ENCODE measurements at places on chromosomes 3 and 15. TPM values are rescaled to one million over a fixed set of nuclear protein-coding genes. Genes with fewer than 3 reads are reported as not detected.

The TATDN2 gene
- 15.1 TPM for total RNA-seq

DNA sequence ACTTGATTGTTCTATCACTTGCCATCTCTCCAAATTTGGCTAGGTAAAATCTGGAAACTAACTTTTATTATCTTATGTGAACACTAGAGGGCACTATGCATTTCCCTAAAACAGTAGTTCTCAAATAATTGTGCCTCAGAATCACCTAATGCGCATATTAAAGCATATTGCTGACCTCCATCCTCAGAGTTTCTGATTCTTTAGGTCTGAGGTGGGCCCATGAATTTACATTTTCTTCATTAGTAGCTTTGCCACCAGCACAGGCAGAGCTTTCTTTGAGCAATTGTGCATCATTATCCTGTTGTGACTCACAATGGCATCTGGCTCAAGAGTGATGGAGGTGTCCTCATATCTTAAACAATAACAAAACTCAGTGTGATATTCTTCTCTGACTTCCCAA, 17.5 kb upstream of the BCHE start:
- DNase-seq, result no peak

- DNase-seq, result no peak
Observed at GRCh38 chr15:79185199-79185598, 94.6 kb upstream of the RASGRF1 start.

- no peak for DNase-seq
Observed at GRCh38 chr3:72255791-72256559, 471.0 kb upstream of the PROK2 start.

GRCh38 chr3:139756529-139757103, 78.8 kb upstream of the NMNAT3 start:
- DNase-seq, result no peak

The ELP6 gene
- total RNA-seq, result 20.3 TPM

DNA sequence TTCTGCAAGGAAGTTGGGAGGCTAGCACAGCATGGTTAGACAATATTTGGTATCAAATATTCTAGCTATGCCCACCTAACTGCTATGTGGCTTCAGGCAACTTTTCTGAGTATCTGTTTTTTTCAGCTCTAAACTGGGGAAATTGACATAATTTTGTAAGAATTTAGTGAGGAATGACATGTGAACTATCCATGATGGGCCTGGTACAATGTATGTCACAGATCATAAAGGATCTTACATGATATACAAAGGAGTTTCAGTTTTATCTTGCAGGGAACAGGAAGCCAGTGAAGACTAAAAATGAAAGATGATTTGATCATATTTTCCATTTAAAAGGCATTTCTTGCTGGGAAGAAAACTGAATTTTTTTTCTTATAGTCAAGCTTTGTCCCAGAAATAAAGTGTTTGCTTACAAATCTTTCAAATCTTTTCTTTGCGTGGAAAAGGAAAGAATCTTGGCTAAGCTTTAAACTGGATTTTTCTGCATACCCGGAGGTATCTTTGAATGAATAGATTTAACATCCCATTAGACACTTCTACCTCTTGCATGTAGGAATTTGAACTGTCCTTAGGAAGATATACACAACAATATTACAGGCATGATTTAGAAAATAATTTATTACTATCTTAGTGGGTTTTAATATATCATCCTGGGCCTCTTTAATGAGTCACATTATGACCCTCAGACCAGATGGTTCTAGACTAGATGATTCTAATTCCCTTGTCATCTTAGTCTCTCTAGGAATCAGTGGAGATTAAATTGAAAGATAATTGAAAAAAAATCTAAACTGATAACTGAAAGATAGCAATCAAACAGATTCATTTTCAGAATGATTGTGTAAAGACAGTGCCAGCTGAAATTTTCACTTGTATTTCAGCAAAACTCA, 436.0 kb upstream of the THBS1 start:
- DNase-seq, result no peak

DNA sequence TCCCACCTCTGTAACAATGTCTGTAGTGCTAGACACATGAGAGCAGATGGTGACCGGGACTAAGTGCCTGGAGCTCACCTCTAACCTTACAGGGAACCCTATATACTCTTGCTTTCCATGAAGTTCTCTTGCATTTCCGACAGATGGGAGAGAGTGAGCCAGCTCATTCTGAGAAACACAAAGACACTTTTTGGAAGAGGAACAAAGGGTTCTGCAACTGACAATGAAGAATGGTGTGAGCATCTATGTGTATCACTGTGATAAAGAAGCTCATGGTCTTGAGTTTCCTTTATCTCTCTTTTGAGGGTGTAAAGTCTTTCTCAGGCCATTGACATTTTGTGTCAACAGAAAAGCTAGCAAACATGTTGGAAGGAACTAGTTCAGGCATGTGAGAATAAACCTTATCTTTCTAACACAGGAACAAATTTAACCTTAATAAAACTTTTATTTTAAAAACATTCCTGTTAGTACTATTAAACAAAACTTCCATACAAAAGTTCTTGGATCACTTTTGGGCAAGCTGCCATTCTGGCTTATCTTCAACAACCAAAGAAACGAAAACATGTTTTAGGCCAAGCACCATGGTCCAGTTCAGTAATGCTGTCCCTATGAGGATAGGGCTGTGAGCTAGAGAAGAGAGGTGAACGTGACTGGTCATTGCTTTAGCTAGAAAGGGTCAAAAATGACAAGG, 142.7 kb downstream of the THRB start:
- DNase-seq, result peak; percentile 22

The PPP1R14D gene
- total RNA-seq, result not detected

DNA sequence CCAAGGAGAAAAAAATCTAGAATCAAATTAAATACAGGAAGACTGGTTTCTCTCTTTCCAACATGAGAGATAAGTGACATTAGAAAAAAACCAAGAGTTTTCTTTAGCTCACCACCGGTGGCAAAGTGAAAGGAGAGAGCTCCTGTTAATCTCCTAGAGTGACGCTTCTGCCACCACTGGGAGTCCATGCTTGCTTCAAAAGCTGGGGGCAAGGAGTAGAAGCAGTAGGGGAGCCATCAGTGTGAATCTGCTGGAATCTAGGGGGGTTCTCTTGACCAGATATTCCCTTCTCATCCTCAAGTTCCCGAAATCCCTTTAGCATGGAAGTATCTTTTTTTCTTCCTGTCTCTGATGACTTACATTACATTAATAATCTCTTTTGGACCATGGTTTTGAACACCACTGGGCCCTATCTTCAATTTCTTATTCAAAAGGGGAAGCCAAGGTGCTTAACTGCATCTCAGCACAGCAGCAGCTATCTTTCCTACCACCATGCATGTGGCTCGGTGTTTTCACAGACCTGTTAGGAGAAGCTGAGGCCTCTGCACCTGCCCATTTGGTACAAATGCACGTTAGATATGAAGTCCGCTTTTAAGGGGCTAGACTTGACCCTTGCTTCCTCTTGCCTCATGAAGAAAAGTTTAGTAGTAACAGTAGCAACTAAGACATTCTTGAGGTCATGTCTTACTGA, 6.6 kb upstream of the ICE2 start:
- no peak for DNase-seq

- peak; percentile 74 for DNase-seq
Observed at GRCh38 chr3:17730318-17730967, 12.0 kb downstream of the TBC1D5 start.

The HRH1 gene
- total RNA-seq, result 1.8 TPM

The NCEH1 gene
- total RNA-seq, result 60.4 TPM

- no peak for DNase-seq
Observed at GRCh38 chr3:197718891-197719290, 17.8 kb downstream of the RUBCN start.

GRCh38 chr3:188931531-188931930, 240.2 kb upstream of the TPRG1 start:
- no peak for DNase-seq
